ENCODE measurements at places on chromosomes 4 and X.

DNA sequence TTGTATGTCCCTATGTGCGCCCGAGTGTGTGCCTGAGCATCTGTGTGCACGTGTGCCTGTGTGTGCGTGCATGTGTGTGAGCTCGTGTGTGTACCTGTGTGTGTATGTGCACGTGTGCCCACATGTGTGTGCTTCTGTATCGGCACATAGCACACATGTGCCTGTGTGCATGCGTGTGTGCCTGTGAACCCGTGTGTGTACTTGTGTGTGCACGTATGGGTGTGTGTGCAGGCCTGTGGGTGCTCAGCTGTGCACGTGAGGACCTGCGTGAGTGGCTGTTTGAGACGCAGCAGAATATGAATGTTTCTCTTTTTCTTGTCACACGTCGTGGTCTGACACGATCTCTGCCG, 4.3 kb downstream of the AKAP17A start:
- no peak for DNase-seq

- DNase-seq, result no peak
Observed at GRCh38 chr4:147740176-147740575, 8.3 kb downstream of the ARHGAP10 start.

- no peak for DNase-seq
Observed at GRCh38 chrX:5829469-5829868, 399.2 kb downstream of the NLGN4X start.

DNA sequence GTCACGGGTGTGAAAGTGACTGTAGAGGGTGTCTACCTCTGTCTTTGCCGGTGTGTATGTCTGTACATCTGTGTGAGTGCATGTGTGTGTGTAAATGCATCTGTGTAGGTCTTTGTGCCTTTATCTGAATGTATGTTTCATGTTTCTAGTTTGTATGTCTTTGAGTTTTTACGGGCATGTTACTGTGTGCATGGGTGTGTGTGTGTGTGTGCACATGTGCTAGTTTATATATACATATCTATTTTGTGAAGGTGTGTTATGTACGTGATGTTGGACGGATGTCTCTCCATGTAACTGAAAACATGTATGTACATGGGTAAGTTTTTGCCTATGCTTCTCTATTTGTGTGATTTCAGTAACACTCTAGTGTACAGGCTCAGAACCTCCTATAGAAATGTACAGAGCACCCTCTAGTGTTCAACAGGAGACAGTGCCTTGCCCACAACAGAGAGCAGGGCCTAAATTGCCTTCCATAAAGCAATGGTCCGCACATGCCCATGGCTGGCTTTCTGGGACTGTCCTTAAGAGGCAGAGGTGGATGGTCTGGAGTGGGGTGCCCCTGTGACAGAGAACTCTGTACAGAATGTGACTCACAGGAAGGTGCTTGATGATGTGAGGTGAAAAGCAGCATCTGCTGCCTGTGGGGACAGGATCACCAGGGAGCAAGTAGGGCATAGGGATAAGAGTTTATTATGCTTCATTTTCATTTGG, 343.5 kb downstream of the RAPGEF2 start:
- no peak for DNase-seq

- DNase-seq, result no peak
Observed at GRCh38 chr4:74891037-74891436, 41.9 kb upstream of the PARM1 start.

GRCh38 chrX:19560611-19561010, 45.3 kb upstream of the MAP3K15 start:
- DNase-seq, result no peak

DNA sequence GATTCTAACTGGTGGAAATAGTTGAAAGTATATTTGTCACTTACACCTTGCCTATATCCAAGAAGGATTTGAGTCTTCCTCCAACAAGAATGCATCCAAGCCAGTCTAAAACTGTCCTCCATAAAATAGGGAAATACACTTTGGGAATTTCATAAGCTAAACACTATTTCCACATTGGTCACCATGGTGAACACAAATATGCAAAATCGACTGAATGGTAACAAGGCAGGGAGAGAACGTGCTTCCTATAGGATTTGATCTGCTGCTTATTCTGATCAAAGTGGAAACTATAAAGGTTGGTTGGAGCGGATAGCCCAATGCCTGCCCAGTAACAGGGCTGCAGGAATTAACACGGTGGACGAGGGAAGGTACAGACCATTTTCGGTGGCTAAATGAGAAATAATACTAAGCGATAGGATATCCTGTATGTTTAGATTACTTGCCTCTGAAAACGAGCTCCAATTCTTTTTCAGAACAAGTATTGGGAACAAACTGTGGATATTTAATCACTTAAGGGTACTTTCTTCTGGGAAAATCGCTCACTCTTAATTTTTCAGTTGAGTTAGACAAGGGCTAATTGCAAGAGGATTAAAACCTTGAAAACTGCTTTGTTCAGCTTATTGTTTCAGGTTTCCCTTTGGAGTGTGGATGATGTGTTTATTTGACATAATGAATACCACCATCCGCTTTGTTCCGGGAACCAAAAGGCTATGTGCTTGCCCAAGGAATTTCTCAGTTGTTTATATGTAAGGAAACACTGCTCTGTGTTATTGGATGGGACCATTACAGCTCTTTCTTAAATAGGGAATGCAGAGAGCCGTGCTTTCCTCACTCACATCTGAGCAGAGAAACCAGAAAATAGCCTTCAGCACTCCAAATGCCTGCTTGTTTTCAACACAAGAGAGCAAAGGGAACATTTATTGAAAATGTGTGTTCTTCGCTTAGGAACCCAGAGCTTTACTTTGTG, 194.4 kb downstream of the CBR4 start:
- DNase-seq, result no peak

DNA sequence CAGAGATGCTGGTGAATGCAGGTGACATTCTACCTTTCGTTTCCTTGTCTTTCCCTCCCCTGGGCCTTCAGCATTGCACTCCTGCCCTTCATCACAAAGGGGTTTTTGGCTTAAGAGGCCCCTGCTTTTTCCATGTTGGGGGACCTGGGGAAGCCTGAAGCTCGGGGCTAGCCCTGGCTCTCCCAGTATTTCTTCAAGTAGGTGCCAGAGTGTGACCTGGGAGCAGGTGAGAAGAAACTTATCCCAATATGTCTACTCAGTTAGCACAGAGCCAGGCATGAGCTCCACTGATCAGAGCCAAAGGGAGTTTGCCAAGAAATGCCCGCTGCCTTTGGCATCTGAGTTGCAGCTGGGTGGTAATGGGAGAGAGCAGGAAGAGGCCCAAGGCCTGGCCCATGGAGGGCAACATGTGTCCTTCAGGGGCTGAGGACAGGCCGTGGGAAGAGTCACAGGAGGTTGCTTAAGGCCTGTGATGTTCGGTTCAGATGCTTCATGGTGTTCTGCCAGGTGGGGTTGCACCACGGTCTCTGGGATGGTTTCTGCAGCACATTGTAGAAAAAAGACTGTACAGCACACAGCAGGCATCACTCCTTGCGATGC, 7.6 kb downstream of the PRRG3 start:
- DNase-seq, result no peak

GRCh38 chr4:48896845-48897244, 9.7 kb downstream of the OCIAD2 start:
- DNase-seq, result no peak

- no peak for DNase-seq
Observed at GRCh38 chr4:99202536-99202935, 16.5 kb downstream of the ADH6 start.

- DNase-seq, result no peak
Observed at GRCh38 chr4:81675791-81676393, 204.2 kb upstream of the RASGEF1B start.

DNA sequence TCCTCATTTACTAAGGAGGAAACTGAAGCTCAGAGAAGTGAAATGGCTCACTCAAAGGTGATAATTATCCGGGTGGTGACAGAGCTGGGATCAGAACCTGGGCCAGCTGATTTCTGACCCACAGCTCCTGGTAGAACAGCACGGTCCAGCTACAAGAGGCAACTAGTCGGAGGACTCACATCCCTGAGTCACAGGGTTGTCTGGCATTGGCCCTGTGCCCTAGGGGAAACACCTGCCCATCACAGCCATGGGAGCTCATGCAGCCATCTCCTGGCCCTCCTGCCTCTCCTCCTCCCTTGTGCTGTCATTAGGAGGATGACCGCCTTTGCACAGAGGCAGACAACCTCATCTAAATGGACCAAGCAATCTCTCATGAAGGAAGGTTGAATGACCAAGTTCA, 115.2 kb upstream of the TSPAN5 start:
- DNase-seq, result no peak

GRCh38 chr4:53707491-53707890, 116.2 kb upstream of the LNX1 start:
- no peak for DNase-seq

DNA sequence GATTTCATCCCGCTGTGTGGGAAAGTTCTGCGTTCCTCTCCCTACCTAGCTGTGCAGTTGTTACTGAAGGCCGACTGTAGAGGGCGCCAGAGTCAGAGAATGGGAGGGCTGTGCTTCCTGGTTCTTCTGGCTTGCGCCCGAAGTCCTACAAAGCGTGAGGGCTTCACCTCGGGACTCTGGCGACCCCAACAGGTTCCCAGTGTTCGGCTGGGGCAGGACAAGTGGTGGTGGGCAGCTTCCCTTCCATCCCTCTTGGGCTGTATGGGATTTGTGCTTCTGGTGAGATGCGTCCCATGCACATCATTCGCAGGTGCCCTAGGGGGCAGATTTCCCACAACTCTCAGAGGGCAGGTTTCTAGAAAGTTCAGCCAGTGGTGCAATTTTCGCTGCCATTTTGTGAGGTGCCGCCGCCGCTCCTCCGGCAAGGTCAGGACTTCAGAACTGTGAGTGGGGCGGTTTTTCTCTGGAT, 27.3 kb downstream of the CT45A1 start:
- DNase-seq, result no peak

DNA sequence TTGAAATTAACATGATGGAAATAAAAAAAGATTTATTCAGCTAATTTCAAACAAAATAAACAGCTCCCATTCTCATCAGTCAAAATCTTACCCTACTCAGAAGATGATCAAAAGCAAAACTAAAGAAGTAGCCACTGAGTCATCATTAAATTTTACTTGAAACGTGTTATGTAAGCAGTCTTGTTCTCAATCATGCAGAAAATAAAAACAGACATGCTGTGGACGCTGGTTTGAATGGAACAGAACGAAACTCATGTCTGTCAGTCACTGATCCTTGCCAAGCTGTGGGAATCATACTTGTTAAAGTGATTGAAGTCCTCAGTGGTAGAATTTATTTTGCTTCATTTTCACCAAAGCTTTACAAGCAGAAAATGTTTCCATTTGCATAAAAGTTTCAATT, 77.2 kb upstream of the TLR3 start:
- DNase-seq, result no peak

DNA sequence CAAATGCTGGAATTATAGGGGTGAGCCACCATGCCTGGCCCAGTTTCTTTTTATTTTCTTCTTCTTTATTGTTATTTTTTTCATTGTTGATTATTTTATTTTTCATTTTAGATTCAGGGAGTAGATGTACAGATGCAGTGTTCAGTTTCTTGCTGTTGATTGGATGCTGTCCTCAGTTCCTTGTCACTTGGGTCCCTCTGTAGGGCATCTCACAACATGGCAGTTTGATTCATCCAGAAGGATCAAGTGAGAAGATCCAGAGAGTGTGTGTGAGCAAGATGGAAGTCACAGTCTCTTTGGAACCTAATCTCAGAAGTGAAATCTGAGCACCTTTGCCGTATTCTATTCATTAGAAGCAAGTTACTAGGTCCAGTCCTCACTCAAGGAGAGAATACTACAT, 20.9 kb downstream of the HMGB3 start:
- no peak for DNase-seq

DNA sequence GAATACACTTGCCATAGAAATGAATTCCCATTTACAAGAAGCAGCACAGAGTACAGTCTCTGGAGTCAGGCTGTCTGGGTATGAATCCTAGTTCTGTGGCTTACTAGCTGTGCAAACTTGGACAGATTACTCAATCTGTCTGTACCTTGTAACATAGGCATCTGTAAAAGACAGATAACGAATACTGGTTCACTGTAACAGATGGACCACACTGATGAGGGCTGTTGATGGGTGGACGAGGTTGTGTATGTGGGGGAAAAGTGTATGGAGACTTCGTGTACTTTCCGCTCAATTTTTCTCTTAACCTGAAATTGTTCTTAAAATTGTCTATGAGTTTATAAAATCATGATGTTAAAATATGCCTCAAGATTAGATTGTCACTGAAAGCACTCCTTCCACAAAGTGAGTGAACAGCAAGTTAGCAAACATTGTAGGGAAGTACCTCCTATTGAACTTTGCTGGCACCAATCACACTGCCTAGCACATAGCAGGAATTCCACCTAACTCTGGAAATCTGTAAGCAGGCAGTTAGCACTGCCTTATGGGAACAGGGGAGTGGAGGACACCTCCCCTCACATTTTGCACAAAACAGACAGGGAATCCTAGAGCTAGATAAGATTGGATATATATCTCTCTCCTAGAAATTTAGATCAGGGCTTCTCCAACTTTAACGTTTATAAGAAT, 6.5 kb upstream of the EXOSC9 start:
- no peak for DNase-seq

DNA sequence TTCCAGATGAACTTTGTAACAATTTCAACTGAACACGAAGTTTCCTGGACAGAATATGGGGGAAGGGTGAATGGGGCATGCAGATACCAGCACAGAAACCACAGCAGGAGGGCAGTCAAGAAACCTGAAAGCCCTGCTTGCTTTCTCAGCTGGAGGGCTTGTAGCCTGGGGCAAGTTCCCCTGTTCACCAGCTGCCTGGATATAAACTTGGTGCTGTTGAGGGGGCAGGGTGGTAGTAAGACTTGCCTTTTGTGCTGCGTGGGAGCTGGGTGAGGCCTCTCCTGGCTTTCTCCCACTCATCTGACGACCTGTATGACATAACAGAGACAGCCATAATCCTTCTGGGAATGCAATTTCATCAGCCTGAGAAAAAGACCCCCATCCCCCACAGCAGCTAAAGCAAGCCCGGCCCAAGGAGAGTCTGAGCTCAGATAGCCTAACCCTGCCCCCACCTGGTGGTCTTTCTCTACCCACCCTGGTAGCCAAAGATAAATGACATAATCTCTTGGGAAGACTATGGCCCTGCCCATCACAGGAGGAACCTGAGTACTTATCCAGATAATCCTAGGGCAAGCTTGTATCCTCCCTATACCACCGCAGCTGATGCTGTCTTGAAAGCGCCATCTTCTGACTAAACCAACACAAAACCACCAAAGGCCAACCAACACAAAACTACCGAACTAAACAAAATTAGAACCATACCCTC, 234.3 kb downstream of the LAS1L start:
- no peak for DNase-seq

DNA sequence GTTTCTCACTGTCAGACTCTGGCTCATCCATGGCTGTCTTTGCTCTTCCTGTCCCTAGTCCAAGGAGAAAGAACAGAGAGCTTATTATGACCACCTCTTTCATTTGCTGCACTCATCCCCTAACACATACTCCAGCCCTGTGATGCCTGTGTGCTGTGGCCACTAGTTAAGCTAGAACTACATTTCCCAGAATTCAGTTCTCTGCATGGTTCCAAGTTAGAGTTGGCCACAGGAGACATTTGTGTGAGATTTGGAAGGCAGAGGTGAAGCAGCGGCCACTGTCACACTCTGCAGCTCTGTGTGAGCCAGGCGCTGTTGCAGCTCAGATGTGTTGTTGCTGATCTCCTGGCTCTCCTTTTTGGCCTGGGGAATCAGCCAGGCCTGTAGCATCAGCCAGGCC, 188.2 kb upstream of the ATP6AP2 start:
- no peak for DNase-seq
